Stimulated activated CD8-positive, alpha-beta memory T cell treated with anti-CD3 and anti-CD28 coated beads, Interleukin-15, amount 100 ng/mL, for 24 hours (primary cell): ENCODE measurements at places on chromosomes 16 and 17.

- no peak for DNase-seq
Measured at GRCh38 chr16:11312718-11313492, 31.8 kb upstream of the PRM1 start.

GRCh38 chr16:9580025-9580424 lies 488.6 kb downstream of the HAPSTR1 start:
- DNase-seq, result no peak

GRCh38 chr16:84270071-84270470 lies 24.6 kb upstream of the WFDC1 start:
- DNase-seq, result no peak

GRCh38 chr16:1494129-1494640 lies 1.0 kb downstream of the TELO2 start:
- no peak for DNase-seq

- no peak for DNase-seq
Measured at GRCh38 chr16:66800856-66801255, 528 bp downstream of the TERB1 start.
